ENCODE measurements at places on chromosomes 11 and 22.

DNA sequence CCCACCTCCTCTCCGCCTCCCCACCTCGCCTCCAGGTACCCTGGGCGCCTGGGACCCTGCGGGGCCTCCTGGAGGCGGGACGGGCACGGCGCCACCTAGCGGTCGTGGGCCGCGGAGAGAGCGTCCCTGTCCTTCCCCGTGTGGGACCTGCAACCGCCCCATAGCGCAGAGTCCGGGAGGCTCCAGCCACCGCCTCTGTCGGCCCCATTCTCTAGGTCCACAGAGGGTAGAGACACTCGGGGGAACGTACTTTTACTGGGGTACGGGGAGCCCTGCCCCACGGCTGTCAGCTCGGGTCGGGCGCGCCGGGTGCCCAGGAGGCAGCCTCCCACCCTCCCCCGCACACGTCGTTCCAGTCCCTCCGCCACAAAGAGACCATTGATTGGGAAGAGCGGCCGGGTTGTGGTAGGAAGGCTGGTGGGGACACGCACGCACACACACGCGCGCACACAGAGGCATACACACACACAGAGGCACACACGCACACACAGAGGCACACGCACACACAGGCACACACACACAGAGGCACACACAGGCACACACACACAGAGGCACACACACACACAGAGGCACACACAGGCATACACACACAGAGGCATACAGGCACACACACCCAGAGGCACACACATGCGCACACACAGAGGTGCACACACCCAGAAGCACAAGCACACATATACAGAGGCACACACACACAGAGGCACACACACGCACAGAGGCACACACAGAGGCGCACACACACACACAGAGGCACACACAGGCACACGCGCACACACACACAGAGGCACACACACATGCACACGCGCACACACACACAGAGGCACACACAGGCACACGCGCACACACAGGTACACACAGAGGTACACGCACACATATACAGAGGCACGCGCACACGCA is 12.6 kb upstream of the NECTIN1 start:
- DNase-seq: no peak

DNA sequence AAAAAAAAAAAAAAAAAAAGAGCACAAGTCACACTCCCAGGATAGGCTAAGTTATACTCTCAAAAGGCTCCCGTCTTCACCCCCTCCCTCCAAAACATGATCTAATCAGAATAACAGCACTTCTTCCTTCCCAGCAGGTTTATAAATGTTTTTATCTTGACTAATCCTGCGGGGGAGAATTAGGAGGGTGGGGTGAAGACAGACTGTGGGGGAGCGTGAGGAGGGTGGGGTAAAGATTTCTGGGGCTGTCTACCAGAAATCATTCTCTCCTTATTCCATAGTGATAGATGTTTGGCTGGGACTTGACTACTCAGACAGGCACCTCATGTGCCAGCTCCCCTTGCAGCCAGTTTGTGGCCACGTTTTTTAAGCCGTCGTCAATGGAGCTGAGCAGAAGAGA is 17.0 kb downstream of the KCNE3 start:
- peak; percentile 28 for DNase-seq

- no peak for DNase-seq
Measured at GRCh38 chr11:78214331-78215194, 25.8 kb downstream of the USP35 start.

- DNase-seq: no peak
Measured at GRCh38 chr11:11318461-11318860, 34.6 kb downstream of the CSNK2A3 start.

DNA sequence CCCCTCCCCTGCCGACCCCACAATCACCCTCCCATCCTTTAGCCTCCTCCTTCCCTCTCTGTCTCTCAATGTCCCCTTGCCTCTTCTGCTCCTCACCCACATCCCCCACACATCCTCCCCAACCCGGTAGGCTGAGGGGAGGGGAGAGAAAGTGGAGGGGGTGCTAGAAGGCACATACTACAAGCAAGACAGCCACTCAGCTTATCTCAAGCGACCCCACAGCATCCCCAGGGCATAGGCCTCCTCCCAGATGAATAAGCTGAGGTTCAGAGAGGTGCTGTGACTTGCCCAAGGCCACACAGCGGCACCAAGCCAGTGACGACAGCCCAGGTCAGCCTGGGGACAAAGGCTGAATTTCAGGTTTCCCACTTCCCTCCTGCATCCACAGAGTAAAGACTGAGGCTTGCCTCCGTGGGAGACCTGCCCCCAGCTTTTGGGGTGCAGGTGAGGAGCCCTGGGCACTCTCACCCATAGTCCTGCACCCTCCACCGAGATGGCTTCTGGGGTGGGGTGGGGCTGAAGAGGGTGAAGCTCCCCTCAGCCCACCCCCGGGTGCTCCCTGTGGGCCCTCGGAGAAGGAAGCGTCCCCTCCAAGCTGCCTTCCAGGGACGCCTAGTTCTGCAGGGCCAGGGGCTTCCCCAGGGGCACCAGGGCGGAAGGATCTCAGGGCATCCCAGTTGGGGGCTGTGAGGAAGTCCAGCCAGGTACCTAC is 511 bp downstream of the RAC2 start:
- DNase-seq: no peak

GRCh38 chr11:27468209-27468994 is 4.2 kb downstream of the LGR4 start:
- DNase-seq: peak; percentile 97

DNA sequence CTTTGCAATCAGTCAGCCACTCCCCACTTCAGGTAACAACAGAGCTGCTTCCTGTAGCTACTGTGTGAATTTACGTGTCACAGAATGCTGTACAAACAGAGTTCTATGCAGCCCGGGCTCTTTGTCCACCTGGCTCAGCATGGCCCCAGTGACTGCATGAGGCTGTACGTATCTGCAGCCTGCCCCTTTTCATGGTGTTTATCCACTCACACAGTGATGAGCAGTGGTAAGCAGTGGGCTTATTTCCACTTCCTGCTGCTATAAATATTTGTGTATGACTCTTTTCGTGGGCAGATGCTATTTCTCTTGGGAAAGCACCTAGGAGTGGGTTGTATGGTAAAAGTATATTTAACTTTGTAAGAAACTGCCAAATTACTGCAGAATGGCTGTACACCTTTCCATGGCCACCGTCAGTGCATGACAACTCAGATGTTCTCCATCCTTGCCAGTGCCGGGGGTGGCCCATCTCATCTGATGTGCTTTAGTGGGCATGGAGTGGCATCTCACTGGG is 43.3 kb downstream of the MYEOV start:
- peak; percentile 35 for DNase-seq

DNA sequence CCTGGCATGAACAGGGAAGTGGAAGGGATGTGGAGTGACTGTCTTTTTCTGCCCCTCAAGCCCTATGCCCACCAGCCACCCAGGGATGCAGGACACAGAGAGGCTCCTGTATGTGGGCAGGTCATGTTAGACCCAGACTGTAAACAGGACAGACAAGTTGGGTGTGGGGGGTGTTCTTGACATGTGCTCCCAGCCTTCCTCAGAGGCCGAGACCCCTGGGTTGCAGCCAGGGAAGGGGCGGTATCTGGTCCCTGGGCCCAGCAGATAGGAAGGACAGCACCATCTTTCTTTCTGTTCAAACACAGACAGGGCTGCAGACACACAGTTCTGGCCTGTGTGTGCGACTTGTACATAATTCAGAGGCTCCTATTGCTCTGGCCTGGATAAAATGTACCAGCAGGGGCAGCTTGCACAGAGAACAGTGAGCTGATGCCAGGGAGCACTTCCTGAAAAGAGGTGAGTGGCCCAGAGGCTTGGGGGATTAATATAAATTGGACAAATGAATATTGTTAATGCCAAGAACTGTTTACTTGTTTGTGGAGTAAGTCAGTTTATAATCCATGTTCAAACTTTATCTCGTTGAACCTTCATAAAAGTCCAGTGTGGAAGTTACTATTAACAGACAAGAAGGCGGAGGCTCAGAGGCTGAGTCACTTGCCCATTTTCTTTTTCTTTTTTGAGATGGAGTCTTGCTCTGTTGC is 16.6 kb downstream of the GDPD5 start:
- DNase-seq: no peak
